ENCODE measurements at places on chromosomes 16 and 17.

GRCh38 chr16:70632273-70632672 lies 14.1 kb upstream of the IL34 start:
- DNase-seq = no peak

DNA sequence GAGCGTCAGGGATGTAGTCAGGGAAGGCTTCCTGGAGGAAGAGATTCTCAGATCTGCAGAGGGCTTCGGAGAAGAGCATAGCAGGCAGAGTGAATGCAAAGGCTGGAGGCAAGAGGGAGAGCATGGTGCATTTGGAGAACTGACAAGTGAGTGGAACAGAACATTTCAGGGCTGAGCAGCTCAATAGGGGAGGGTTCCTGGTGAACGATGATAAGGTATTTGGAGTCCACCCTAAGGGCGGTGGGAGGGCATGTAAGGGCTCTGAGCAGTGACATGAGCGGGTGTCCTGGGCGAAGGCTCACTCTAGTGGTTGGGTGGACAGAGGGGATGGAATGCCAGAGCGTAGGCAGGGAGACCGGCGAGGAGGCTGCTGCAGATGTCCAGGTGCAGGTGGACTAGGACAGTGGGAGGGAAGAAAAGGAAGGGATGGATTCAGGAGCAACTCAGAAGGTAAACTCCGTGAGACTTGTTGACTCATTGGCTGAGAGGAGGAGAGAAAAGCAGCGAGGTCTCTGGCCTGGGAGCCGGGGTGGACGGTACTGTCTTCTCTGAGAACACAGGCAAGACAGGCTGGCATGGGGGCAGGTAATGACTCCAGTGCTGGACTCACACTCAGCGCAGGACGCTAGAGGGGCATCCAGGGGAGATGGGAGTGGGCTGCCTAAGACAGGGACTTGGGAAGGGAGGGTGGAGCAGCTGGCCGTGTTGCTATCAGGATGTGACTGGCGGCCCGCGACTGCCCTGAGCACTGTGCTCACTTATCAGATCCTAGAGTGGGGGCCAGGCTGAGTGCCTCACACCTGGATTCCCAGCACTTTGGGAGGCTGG lies 1.4 kb upstream of the PITPNA start:
- no peak for DNase-seq

DNA sequence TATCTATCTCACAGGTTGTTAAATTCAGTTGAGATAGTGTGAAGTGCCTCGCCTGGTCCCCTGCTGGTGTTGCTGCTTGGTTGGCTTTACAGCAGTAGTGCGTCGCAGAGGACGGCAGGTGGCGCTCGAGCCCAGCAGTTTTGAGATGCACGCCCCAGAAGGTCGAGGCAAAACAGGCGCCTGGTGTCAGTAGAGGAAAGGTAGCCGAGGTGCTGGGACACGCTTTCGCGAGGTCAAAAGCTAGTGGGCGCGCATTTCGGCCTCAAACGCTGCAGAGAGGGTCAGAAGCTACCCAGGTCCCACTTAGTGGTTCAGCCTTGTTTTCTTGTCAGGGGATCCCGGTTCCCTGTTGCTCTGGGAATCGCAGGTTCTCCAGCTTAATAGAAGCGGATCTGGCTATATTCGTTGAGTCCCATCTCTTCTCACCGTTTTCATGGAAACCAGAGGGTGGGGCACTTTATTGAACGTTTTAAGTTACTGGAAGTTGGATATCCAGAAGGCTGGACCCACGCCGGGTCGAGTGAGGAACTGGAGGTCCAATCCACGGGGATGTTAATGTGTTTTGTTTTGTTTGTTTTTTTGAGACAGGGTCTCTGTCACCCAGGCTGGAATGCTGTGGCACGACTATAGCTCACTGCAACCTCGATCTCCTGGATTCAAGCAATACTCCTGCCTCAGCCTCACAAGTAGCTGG lies 10.3 kb upstream of the ZFP90 start:
- DNase-seq = peak; percentile 88

DNA sequence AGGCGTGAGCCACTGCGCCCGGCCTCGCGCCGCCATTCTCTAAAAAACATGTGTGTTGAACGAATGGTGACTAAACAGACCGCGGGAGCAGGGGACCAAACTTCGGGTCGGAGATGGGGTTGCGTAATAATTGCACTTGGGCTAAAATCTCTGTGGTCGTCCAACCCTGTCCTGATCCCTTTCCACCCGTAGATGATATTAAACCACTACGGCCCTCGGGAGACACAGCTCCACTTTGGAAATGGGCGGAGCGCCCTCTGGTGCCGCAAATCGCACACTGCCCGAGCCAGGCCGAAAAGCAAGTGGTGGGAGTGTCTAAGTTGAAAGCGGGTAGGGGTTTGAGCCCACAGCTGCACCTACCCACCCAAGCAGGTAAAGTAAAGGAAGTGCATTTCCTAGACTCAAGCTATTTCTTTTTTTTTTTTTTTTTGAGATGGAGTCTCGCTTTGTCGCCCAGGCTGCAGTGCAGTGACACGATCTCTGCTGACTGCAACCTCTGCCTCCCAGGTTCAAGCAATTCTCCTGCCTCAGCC lies 17.0 kb downstream of the CAVIN1 start:
- DNase-seq = no peak

- no peak for DNase-seq
These were observed 206.7 kb downstream of the PARN start for GRCh38 chr16:14423344-14423743.

- no peak for DNase-seq
These were observed 2.4 kb upstream of the RFFL start for GRCh38 chr17:35065880-35066279.

GRCh38 chr16:83980794-83981193 lies 12.8 kb downstream of the NECAB2 start:
- no peak for DNase-seq

- DNase-seq = no peak
These were observed 19.7 kb downstream of the NUP88 start for GRCh38 chr17:5399767-5400166.

DNA sequence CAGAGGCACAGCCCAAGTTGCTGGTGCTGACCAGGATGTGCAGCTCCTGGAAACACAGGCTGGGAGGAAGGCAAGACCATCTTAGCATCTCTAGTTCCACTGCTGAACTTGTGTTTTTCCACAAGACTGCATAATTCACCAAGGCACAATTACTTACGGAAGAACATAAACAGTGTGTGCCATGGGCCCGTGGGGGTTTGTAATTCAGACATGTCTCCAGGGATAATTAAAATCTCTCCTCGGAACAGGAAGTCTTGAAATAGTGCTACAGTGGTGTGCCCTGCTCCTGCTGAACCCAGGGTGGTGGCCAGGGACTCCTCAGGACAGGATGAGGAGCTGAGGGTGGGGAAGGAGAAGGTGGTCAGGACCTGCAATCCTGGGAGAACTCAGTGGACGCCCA lies 188.2 kb downstream of the CCT6B start:
- DNase-seq = no peak

DNA sequence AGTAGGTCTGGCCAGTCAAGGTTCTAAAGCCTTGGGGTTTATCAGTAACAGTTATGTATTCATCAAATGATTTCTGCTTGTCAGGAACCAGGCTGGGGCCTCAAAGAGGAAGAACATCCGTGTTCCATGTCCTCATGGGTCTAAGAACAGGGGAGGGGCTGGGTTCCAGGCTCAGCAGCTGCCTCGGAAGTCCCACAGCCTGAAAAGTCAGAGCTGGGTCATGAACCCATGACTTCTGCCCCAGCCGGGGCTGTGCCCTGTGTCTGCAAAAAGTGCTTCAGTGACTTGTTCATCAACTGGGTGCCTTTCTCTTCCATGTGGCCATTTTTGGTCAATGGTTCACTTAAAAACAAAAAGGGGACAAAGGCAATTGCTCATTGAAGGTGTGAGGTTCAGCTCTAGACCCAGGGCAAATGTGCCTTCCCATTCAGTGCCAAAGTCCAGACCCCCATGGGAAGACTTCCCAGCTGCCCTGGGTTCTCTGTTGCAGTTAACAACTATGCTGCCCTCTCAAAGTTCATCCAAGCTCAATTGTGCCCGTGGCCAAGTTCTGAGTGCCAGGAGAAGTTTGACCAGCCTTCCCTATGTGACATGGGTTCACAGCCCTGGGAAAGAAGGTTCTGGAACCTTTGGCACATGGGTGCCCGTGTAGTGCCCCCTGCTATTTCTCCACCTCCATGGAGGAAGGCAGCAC lies 18.5 kb downstream of the TBKBP1 start:
- DNase-seq = no peak

- DNase-seq = no peak
These were observed 1.2 kb upstream of the MGAT5B start for GRCh38 chr17:76866774-76867577.

DNA sequence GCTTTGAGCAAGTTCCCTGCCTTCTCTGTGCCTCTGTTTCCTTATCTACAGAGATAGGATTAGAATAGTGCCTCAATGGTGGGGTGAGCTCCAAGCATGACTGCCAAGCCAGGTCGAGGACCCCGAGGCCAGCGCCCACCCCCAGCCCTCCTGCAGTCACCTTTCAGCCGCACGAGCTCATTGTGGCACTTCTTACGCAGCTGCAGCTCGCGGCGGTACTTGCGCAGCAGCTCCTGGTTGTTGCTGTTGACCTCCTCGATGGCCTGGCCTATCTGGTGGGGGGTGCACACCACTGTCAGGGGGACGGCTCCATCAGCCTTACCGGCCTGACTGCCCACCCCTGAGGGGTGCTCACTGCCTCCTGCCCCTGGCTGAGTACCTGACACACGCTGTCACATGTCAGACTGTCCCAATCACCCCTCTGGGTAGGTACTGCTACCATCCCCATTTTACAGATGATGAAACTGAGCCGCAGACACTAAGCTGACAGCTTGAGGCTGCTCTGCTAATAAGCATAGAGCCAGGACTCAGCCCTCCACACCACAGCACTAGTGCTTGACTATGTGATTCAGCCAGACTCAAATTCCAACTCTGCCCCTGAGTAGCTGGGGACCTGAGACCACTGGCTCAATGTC lies 31.3 kb downstream of the KATNB1 start:
- DNase-seq = no peak

GRCh38 chr16:9296271-9296590 lies 204.8 kb downstream of the HAPSTR1 start:
- no peak for DNase-seq

- DNase-seq = no peak
These were observed 5.5 kb downstream of the CYLD start for GRCh38 chr16:50747207-50747956.

- no peak for DNase-seq
These were observed 7.7 kb downstream of the CCL18 start for GRCh38 chr17:36071751-36072150.

GRCh38 chr16:48117217-48118105 lies 38.3 kb downstream of the ABCC12 start:
- DNase-seq = peak; percentile 68

DNA sequence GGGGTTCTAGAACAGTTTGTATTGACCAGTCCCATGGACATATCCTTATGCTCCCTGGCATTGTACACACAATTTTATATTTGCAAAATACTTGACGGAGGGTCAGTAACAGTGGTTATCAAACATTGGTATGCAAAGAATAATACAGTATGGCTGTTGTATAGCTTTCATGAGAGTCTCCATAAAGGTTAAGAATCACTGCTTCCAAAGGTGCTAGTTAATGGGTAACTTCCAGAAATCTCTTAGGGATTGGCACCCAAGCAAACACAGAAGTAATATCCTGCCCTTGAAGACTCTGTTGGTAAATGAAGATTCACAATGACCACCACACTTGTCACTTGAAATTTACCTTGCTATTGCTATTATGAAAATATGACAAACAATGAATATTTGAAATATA lies 239.2 kb downstream of the ZFHX3 start:
- DNase-seq = no peak

DNA sequence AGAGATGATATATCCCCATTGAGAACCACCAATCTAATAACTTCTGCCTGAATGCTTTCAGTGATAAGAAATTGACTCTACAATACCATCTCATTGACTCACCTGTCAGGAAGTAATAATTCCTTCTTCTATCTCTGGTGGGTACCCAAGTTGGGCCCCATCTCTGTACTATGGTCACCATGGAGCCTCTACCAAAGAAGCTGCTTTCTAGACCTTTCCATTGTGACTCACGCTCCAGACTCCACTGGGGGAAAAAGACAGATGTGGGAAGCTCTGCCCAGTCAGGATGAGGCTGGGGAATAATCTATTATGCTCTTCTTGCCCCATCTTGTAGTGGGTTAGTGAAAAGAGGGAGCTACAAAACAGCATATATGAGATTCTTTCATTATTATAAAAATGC lies 100.4 kb downstream of the COPRS start:
- no peak for DNase-seq

- no peak for DNase-seq
These were observed 192.1 kb upstream of the CIBAR2 start for GRCh38 chr16:85304337-85304736.

DNA sequence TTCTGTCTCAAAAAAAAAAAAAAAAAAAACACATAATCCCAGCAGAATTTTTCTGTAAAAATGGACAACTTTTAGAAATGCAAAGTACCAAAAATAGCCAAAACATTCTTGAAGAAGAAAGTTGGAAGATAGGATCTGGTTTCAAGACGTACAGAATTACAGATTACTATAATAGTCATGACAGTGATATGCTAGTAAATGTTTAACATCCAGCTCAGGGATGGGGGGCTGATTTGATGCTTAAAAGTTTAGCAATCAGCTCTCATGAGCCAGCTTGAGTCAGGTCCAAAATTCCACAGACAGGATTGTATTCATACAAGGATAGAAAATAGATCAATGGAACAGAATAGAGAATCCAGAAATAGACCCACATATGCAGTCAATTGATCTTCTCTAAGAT lies 100.5 kb downstream of the CYB561 start:
- no peak for DNase-seq

GRCh38 chr16:89167425-89167941 lies 4.1 kb upstream of the CDH15 start:
- DNase-seq = peak; percentile 88

- no peak for DNase-seq
These were observed 59.3 kb upstream of the CORO6 start for GRCh38 chr17:29682054-29682453.

- no peak for DNase-seq
These were observed 21.8 kb downstream of the SOX9 start for GRCh38 chr17:72142614-72143013.

GRCh38 chr16:67910158-67910557 lies 17.1 kb downstream of the PSKH1 start:
- DNase-seq = no peak

DNA sequence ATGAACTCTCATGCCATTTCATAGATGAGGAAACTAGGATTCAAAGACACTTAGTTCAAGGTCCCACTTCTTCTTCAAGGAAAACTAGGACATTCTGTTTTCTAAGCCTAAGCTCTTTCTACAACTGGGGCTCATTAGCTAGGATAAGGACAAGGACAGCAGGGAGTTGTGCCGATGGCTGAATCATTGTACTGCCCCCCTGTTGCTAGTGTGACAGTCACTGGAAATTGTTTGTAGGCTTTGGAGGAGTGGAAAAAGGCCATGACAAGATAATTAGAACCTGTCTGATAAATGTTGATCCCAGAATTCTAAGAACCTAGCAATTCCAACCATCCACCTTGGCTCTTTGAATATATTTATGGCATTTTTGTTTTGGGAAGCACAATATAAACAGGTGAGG lies 445.7 kb downstream of the CDH8 start:
- DNase-seq = no peak

DNA sequence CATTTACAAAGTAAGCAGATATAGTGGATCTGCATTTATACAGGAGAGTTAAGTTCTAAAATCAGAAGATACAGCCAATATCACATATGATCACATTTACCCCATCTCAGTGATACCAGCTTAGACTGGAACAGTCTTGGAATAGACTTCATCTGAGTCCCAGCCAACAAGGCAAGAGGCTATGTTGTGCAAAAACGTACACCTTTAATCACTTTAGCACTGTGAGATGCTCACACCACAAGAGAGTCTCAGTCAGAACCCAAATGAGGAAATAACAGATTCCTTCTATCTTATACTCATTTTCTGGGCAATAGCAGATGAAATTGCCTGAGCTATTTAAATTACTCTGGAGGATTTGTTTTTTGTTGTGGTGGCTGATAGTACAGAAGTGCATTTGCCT lies 145.6 kb downstream of the ANKFN1 start:
- DNase-seq = no peak
